Neural crest cell (in vitro differentiated cells): ENCODE measurements at places on chromosomes 7 and 10. TPM values are rescaled to one million over a fixed set of nuclear protein-coding genes. Genes with fewer than 3 reads are reported as not detected.

DNA sequence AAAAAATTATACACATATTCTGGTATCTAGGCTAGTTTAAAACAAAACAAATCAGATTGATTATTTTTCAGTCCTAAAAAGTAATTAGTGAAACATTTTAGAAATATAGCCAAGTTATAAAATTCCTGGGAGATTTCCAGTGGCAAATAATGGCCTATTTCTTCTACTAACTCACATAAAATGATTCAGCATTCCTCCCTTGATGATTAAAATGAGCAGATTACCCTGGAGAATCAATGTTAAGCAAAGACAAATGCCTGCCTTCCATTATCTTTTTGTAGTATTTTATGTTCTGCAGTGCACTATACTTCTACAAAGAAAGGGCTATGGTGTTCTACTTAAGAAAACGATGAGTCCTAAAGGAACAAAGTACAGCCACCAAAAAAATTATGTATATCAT lies 53.6 kb downstream of the PARD3 start:
- DNase-seq = no peak

DNA sequence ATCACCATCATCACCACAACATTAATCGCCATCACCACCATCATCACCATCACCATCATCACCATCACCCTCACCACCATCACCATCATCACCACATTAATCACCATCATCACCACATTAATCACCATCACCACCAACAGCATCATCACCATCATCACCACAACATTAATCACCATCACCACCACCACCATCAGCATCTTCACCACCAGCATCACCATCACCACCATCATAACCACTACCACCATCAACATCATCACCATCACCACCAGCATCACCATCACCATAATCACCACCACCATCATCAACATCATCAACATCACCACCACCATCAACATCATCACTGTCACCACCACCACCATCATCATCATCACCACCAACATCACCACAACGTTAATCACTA lies 124.6 kb downstream of the WDFY4 start:
- no peak for DNase-seq

DNA sequence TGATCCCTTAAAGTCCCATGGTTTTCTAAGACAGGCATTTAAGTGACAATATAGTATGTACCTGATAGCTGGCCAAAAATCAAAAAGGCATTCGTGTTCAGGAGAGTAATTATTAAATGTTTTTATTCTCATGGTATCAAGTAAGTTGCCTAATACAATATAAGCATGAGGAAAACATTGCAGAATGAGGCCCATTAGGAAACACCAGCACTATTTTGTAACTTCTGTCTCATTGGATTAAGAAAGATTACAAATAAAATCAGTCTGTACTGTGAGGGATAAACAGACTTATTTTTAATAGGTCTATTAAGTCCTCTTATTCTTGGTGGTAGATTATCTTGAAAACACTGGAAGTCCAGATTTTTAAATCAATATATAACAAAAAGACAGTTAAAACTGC lies 110.1 kb downstream of the SNX13 start:
- no peak for DNase-seq

GRCh38 chr10:24901686-24902399 lies 50.6 kb downstream of the PRTFDC1 start:
- no peak for DNase-seq

GRCh38 chr10:42744134-42744701 lies 38.4 kb upstream of the BMS1 start:
- no peak for DNase-seq

Gene ZNF92
- 26.0 and 28.7 TPM in 2 replicates for total RNA-seq

Gene KCNH2
- total RNA-seq = 10.7 and 12.4 TPM in 2 replicates

Gene ARHGEF5
- total RNA-seq = 2.4 and 2.7 TPM in 2 replicates

Gene APBB1IP
- not detected in 2 replicates for total RNA-seq

Gene MGAM2
- 0.07 TPM in 2 replicates for total RNA-seq
